ENCODE measurements at places on chromosomes 4 and X.

GRCh38 chr4:41590591-41590990 lies 52.6 kb downstream of the LIMCH1 start:
- H3K27me3 ChIP-seq: no peaks in the 10 kb centered on the region
- no peaks in the 10 kb centered on the region for H3K36me3 ChIP-seq
- H3K27ac ChIP-seq: no peak overlapping the region
- H3K4me3 ChIP-seq: no peak overlapping the region

DNA sequence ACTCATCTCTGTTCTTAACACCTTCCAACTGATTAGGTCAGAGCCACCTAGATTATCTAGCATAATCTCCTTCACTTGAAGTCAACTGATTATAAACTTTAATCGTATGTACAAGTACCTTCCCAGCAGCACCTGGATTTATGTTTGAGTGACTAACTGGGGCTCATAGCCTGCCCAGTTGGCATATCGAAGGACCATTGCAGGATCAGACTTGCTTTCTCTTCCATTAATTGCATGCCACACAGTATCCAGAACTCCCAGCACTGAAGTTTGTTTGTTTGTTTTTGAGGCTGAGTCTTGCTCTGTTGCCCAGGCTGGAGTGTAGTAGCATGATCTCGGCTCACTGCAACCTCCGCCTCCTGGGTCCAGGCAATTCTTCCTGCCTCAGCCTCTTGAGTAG lies 27.9 kb downstream of the GRK4 start:
- no peaks in the 10 kb centered on the region for H3K36me3 ChIP-seq
- H3K27me3 ChIP-seq: peaks cover 16% of the 10 kb centered on the region
- no peak for DNase-seq

DNA sequence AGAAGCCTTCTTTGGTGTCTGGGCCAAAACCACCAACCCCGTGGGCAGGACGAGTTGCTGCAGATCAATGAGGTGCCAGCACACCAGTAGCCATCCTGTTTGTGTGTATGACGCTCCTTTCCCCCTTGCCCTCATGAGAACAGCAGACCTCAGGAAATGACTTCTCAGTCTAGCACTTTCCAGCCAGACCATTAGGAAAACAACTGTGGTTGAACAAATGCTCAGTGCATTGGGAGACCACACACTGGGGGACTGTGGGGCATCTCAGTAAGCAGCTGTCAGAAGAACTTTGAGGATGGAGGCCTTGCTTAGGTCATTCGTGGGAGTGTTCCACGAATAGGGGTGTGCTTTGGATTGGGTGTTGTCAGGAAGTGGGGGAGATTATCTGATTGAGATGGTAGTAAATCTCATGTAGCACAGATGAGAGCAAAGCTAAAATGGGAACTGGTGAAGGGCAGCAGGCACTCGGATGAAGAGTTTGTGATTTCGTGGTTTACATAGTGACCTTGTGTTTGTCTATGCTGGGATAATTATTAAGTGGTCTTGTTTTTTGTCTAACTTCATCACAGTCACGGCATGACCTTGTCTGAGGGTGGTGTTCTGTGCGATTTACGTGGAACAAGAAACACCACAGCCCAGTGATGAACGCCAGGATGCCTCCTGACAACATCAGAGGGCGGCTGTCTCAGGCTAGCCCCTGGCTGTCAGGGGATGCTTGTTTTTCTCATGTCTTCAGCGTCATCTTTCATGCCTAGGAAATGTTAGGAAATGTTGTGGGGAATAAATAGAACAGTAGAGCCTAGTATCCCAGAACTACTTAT lies 70.1 kb downstream of the USP46 start:
- H3K36me3 ChIP-seq: peaks cover 4% of the 10 kb centered on the region
- DNase-seq: peak; percentile 66
- H3K4me3 ChIP-seq: no peak overlapping the region

GRCh38 chrX:103254171-103254824 lies 657 bp downstream of the TCEAL8 start:
- peaks cover 4% of the 10 kb centered on the region for H3K27me3 ChIP-seq
- H3K4me1 ChIP-seq: peaks cover 14% of the 10 kb centered on the region

GRCh38 chr4:94947681-94948108 lies 189.9 kb downstream of the BMPR1B start:
- DNase-seq: no peak
- H3K36me3 ChIP-seq: no peaks in the 10 kb centered on the region
- H3K4me1 ChIP-seq: no peaks in the 10 kb centered on the region
- H3K4me3 ChIP-seq: no peak overlapping the region
- no peaks in the 10 kb centered on the region for H3K27me3 ChIP-seq

GRCh38 chr4:153512162-153512852 lies 46.1 kb downstream of the TMEM131L start:
- peaks cover 43% of the 10 kb centered on the region for H3K36me3 ChIP-seq
- no peak overlapping the region for H3K27ac ChIP-seq
- H3K4me3 ChIP-seq: no peak overlapping the region

GRCh38 chr4:74431113-74431826 lies 13.7 kb upstream of the AREG start:
- no peak overlapping the region for H3K27ac ChIP-seq
- H3K4me1 ChIP-seq: no peaks in the 10 kb centered on the region
- H3K4me3 ChIP-seq: no peak overlapping the region
- no peaks in the 10 kb centered on the region for H3K36me3 ChIP-seq
- DNase-seq: no peak

DNA sequence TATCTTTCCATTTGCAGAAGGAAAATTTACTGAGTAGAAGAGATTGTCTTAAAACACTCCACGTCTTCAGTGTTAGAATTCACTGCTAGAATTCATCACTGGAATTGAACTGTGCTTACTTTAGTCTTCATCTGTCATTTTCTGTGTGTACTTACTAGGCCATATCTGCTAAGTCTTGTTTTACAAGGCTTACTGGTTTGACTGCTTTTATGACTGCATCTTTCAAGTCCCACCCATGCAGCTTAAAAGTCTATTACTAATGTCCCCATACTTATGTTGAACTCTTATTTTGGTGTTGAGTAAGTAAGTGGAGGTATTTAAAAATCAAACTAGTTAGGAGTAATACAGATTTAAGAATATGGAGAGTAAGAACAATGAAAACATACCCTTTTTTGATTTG lies 14.6 kb downstream of the CLCN3 start:
- peaks cover 5% of the 10 kb centered on the region for H3K4me1 ChIP-seq
- DNase-seq: no peak
- peaks cover 31% of the 10 kb centered on the region for H3K36me3 ChIP-seq
- H3K4me3 ChIP-seq: no peak overlapping the region
- no peaks in the 10 kb centered on the region for H3K27me3 ChIP-seq

- no peak within 1 kb of the TSS for H3K27ac ChIP-seq
- peaks cover 48% of the 10 kb centered on the region for H3K27me3 ChIP-seq
- H3K36me3 ChIP-seq: no peaks in the 10 kb centered on the region
- peak within 1 kb of the TSS; percentile 7 for H3K4me3 ChIP-seq
- H3K4me1 ChIP-seq: no peaks in the 10 kb centered on the region
Measured at GRCh38 chr4:65670331-65671031, at the start of gene EPHA5. Gene EPHA5, minus strand, starts transcription at chr4:65670489. Its CDS starts 747 bp downstream, at chr4:65669742.

DNA sequence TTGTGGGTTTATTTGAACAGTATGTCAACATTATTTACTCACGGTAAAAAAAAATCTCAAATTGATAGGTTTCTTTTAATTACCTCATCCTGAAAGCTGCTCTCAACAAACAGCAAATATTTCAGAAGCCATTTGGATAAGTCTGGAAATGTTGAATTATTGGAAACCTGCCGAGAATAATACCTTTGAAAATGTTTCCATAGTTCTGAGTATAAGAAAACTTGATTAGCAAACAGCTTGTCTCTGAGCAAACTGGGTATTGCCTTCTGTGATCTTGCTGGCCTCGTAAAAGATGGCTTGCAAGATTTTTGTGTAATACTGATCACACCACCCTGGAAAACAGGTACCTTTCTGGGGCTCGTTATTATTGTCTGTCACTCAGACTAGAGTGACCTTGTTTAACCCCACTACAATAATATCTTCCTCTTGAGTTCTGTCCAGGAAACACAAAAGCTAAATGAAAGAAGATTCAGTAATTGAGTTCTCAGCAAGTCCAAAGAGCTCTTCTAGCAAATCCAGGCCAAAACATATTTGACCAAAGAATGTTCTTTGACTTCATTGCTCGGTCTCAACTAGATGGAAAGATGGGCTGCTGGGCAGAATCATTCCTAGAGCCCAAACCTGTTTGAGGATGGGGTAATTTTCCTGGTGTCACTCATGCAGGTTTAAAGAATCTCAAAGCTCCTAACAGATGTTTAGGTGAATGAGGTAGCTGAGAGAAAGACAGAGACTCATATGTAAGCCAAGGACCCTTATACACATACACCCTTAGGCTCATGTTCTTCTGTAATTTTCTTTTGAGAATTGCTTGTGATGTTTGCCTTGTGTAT lies 255.6 kb upstream of the JADE1 start:
- DNase-seq: no peak
- peaks cover 36% of the 10 kb centered on the region for H3K27me3 ChIP-seq
- H3K27ac ChIP-seq: peak overlapping the region; percentile 23
- peak overlapping the region; percentile 92 for H3K4me3 ChIP-seq
- H3K4me1 ChIP-seq: peaks cover 12% of the 10 kb centered on the region

- no peak for DNase-seq
- H3K4me1 ChIP-seq: peaks cover 2% of the 10 kb centered on the region
- H3K27me3 ChIP-seq: no peaks in the 10 kb centered on the region
- no peak overlapping the region for H3K27ac ChIP-seq
- no peak overlapping the region for H3K4me3 ChIP-seq
- no peaks in the 10 kb centered on the region for H3K36me3 ChIP-seq
Measured at GRCh38 chrX:17414027-17414658, 39.1 kb downstream of the NHS start.

- peak overlapping the region; percentile 98 for H3K27ac ChIP-seq
- H3K4me1 ChIP-seq: peaks cover 47% of the 10 kb centered on the region
- H3K36me3 ChIP-seq: no peaks in the 10 kb centered on the region
- peaks cover 5% of the 10 kb centered on the region for H3K27me3 ChIP-seq
Measured at GRCh38 chr4:56757821-56758411, 63.6 kb downstream of the SPINK2 start.

- H3K27me3 ChIP-seq: no peaks in the 10 kb centered on the region
- H3K4me1 ChIP-seq: peaks cover 15% of the 10 kb centered on the region
- no peak for DNase-seq
- no peaks in the 10 kb centered on the region for H3K36me3 ChIP-seq
Measured at GRCh38 chr4:6955261-6955911, 45.8 kb downstream of the TBC1D14 start.

DNA sequence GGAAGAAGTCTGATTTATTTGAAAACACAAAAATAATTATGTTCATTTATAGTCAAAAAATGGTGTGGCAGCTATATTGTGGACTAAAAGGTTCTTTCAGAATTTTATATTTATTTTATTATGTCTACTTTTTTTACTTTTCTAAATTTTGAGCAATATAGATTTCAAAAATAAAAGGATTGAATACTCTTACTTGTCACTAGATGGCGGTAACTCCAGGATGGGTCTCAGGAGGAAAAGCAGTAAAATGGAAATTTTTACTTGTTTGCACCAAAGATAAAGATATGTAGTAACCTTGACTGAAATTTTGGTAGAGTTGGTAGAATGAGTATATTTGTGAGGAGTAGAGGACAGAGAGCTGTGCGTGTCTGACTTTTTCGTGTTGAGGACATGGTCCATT lies 14.5 kb upstream of the DACH2 start:
- H3K4me1 ChIP-seq: no peaks in the 10 kb centered on the region
- no peaks in the 10 kb centered on the region for H3K27me3 ChIP-seq
- DNase-seq: no peak
- H3K27ac ChIP-seq: no peak overlapping the region

- H3K36me3 ChIP-seq: no peaks in the 10 kb centered on the region
- no peak overlapping the region for H3K4me3 ChIP-seq
- H3K4me1 ChIP-seq: no peaks in the 10 kb centered on the region
Measured at GRCh38 chrX:87578978-87579377, 61.4 kb downstream of the KLHL4 start.

DNA sequence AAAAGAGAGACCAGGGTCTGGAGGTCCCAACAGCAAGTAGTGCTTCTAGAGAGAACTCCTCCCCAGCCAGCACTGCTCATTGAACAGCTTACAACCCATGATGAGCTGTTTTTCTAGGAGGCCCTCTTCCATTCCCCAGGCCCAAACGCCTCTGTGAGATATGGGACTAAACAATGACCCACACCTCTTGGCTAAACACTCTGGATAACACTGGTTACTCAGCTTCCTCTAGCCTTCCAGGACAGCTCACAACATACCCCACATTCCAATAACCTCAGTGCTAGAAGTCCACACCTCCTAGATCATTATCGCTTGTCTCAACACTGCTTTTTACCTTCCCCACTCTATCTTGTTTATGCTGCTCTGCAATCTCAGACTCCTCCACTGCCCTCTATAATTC lies 35.4 kb upstream of the PGRMC2 start:
- no peak for DNase-seq
- H3K27me3 ChIP-seq: no peaks in the 10 kb centered on the region
- H3K27ac ChIP-seq: no peak overlapping the region
- H3K4me1 ChIP-seq: no peaks in the 10 kb centered on the region
- H3K36me3 ChIP-seq: no peaks in the 10 kb centered on the region

- peak; percentile 82 for DNase-seq
- H3K27ac ChIP-seq: peak overlapping the region; percentile 74
- H3K36me3 ChIP-seq: no peaks in the 10 kb centered on the region
Measured at GRCh38 chrX:124736553-124737270, 390.3 kb downstream of the SH2D1A start.

DNA sequence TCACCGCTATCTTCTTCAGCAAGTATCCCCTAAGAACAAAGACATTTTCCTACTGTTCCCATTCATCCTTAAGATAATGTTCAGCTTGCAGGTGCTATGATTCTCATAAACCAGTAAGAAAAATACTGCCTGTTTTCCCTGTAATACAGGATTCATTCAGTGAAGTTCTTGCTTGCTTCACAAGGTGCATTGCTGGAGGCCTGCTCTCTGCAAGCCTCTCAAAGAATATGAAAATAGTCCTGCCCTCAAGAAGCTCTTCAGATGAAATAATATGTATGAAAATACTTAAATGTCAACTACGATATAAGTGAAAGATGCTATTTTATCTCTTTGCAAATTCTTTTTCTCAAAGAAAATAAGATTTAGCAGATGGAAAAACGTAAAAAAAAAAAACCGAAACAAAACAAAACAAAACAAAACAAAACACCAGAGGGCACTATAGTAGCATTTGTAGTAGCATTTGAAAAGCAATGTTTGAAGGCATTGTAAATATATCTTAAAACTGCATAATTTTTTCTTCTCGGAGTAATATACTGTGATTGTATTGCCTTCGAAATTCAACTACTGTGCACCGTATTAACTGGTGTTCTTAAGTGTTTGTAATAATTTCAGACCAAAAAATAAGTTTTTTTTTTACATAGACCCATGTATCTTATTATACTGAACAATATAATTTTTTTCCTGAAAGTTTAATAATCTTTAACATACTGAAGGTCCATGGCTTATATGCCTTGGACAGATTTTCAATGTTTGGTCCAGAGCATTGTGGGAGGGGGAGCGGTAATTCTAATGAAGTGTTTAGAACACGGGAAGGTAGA lies 26.0 kb downstream of the ADH4 start:
- no peaks in the 10 kb centered on the region for H3K4me1 ChIP-seq
- no peak for DNase-seq
- H3K4me3 ChIP-seq: no peak overlapping the region
- H3K27ac ChIP-seq: no peak overlapping the region

GRCh38 chr4:47278631-47279030 lies 184.9 kb downstream of the COMMD8 start:
- no peaks in the 10 kb centered on the region for H3K36me3 ChIP-seq
- no peaks in the 10 kb centered on the region for H3K4me1 ChIP-seq
- no peaks in the 10 kb centered on the region for H3K27me3 ChIP-seq
- H3K27ac ChIP-seq: no peak overlapping the region
- H3K4me3 ChIP-seq: no peak overlapping the region

GRCh38 chr4:153205757-153206156 lies 1.5 kb downstream of the TRIM2 start:
- H3K27ac ChIP-seq: peak overlapping the region; percentile 29
- H3K4me1 ChIP-seq: peaks cover 18% of the 10 kb centered on the region
- DNase-seq: peak; percentile 63

- H3K4me1 ChIP-seq: peaks cover 14% of the 10 kb centered on the region
- H3K4me3 ChIP-seq: no peak overlapping the region
- H3K27ac ChIP-seq: no peak overlapping the region
Measured at GRCh38 chrX:136262812-136263315, 11.7 kb upstream of the MAP7D3 start.

All from activated CD4-positive, alpha-beta T cell treated with anti-CD3 and anti-CD28 coated beads, Interleukin-2, amount 10 ng/mL, durations not matched to agents 24 days and 14 days (primary cell).